ENCODE measurements at places on chromosomes 7 and 10.
A peak's percentile ranks its signal among the peaks of the same experiment; 100 is the strongest.

DNA sequence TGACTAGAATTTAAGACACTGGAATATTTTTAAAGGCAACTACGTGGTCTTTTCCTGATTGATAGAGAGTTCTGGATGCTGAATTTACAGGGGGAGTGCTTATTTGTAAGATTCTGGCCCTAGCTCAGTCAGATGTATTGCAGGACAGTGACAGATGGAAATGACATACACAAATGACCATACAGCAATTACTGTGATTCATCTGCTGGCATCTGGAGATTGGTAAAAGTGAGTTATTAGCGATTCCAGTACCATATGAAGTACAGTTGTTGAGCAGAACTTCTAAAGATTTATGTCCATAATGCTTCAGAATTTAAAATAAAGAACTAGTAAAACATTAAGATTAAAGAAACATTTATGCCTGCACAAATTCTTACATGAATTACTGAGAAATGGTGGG lies 243.2 kb downstream of the CRPPA start:
- no peak for DNase-seq

- no peak for DNase-seq
These were observed 56.5 kb upstream of the ORC5 start for GRCh38 chr7:104264285-104264684.

- no peak for DNase-seq
These were observed 901.1 kb upstream of the POT1 start for GRCh38 chr7:125830743-125831142.

DNA sequence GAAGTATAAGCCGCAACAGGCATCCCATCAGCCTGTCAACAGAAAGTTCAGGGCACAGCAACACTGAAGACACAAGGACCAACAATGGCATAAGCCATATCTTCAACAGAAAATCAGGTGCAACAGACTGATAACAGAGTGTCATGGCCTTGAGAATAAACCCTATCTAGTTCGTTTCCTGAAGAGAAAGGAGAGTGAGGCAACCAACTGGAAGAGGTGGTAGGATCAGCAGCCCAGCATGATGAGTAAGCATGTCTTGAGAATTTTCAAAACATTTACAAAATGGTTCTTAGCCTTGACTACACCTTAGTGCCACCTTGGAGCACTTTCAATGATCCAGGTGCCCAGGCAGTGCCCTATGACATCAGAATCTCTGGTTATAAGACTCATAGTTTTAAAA lies 290.2 kb upstream of the SEMA3C start:
- no peak for DNase-seq

GRCh38 chr7:50556247-50556991 lies 8.8 kb downstream of the DDC start:
- DNase-seq = no peak

- DNase-seq = no peak
These were observed 68.2 kb upstream of the RPA3 start for GRCh38 chr7:7786595-7786994.

GRCh38 chr7:131557652-131558385 lies 1.4 kb upstream of the PODXL start:
- no peak for DNase-seq

DNA sequence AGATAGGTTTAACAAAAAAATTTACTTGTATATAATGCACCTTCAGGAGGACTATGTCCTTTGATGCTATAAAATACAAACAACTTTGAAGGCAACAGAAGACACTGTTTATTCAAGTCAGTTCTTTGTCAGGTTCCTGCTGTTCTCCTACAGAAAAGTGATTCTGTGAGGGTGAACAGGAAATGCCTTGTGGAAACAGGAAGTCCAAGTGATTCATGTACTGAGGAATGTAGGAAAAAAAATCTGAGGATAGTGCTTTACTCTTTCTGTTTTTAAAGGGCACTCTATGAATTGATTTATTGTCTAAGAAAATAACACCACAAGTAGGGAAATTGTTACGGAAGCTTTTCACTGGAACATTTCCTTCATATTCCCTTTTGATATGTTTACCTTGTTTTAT lies 171.9 kb downstream of the HDAC9 start:
- DNase-seq = no peak

GRCh38 chr7:91326516-91327199 lies 62.4 kb downstream of the FZD1 start:
- no peak for DNase-seq

DNA sequence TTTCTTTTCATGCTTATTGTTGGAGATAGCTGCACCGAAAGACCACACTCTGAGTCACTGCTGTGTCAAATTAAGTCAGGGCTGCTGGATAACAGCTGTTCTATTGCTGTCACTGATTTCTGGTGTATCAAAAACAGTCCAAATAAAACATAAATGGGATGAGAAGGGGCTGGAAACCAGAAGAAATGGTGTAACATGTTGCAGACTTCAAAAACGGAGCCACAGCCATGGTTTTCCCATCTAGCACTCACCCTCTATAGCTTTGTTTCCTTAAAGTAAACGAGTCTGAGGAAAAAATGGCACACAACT lies 103.3 kb upstream of the DIP2C start:
- no peak for DNase-seq

- DNase-seq = no peak
These were observed 824.1 kb upstream of the IGFBP3 start for GRCh38 chr7:46744957-46745706.

- DNase-seq = no peak
These were observed 559.9 kb downstream of the SDK1 start for GRCh38 chr7:3860932-3861331.

DNA sequence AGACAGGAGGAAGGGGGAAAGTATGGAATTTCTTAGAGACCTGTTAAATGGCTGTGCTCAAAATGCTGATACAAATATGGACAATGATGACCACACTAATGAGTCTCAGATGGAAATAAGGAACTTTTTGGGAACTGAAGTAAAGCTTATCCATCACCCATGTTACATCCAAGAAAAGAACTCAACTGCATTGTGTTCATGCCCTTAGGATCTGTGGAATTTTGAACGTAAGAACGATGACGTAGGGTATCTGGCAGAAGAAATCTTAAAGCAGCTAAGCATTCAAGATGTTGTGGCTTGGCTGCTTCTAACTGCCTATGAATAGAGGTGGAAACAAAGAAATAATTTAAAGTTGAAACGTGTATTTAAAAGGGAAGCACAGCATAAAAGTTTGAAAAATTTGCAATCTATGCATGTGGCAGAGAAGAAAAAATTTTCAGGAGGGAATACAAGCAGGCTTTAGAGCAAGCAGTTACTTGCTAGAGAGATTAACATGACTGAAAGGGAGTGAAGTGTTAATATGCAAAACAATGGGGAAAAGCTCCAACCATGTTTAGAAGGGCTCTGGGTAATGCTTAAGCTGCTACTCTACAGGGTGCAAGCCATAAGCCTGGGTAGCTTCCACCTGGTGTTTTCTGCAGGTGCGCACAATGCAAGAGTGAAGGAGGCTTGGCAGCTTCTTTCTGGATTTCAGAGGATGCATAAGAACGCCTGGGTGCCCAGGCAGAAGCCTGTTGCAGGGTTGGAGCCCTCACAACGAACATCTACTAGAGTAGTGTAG lies 499.7 kb upstream of the SEMA3D start:
- DNase-seq = no peak

- no peak for DNase-seq
These were observed 82.7 kb upstream of the SAMD8 start for GRCh38 chr10:75028748-75029147.

GRCh38 chr10:58477122-58477521 lies 35.5 kb upstream of the BICC1 start:
- no peak for DNase-seq

- DNase-seq = no peak
These were observed 262.8 kb upstream of the KLF14 start for GRCh38 chr7:130996833-130997231.

GRCh38 chr10:25758511-25758910 lies 175.5 kb upstream of the MYO3A start:
- no peak for DNase-seq

DNA sequence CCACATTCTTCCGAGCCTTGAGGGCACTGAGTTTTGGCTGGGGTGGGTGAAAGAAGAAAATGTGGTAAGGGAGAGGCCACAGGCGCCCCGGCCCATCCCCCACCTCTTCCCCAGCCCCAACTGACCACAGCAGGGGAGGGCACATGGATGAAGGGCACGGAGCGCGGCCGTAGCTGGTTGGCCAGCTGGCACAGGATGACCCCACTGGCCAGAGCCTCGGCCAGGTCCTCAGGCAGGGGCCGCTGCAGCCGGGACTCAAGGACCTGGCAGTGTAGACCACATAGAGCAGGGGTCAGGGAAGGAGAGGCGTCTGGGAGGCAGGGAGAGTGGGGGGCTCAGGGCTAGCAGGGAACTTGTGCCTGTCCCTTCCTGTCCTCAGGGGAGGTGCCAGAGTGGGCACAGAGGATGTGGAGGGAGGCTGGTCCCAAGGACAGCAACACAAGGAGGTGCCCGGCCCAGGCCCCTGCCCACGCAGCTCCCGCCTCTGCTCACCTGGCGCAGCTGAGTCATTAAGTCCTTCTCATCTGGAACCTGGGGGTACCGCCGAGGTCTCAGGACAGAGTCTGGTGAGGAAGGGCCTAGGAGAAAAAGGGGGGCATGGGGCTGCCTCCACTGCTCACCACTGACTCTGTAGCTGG lies 2.2 kb upstream of the SAP25 start:
- no peak for DNase-seq

- DNase-seq = peak; percentile 66
These were observed 9.3 kb upstream of the TSPAN14 start for GRCh38 chr10:80444646-80445319.

DNA sequence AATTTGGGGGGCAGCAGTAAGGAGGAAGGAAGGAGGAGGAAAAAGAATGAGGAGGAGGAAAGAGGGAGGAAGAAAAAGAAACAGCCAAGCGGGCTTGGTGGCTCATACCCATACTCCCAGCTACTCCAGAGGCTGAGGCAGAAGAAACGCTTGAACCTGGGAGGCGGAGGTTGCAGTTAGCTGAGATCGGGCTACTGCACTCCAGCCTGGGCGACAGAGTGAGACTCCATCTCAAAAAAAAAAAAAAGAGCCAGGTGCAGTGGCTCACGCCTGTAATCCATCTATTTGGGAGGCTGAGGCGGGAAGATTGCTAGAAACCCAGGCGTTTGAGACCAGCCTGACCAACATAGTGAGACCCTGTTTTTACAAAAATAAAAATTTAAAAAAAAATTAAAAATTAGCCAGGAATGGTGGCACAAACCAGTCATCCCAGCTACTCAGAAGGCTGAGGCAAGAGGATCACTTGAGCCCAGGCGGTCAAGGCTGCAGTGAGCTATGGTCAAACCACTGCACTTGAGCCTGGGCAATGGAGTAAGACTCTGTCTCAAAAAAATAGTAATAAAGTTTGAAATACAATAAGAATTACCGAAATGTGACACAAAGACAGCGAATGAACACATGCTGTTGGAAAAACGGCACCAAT lies 14.1 kb upstream of the CRCP start:
- DNase-seq = no peak

DNA sequence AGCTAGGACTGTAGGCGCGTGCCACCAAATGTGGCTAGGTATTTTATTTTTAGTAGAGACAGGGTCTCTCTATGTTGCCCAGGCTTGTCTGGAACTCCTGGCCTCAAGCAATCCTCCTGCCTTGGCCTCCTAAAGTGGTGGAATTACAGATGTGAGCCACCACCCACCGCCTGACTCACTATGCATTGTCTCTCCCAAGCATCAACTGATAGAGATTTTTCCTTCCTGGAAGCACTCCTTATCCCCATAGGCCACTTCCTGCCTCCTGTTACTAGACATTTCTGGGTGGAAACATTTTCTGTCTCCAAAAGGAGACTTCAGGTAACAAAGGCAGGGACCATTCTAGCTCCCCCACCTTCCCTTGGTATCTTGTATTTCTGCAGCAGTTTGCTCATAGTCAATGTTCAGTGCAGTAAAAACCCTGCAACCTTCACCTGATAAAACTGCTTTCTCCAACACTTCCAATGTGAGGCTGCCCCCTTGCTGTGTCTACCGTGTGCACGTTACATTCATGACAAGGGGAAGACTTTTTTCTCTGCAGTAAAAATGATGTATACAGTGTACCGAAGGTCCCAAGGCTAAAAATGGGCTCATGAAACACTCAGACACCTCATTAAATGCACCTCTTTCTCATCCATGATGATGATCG lies 84.9 kb downstream of the NHLRC2 start:
- no peak for DNase-seq

GRCh38 chr10:15606377-15606776 lies 113.3 kb downstream of the ITGA8 start:
- DNase-seq = no peak

DNA sequence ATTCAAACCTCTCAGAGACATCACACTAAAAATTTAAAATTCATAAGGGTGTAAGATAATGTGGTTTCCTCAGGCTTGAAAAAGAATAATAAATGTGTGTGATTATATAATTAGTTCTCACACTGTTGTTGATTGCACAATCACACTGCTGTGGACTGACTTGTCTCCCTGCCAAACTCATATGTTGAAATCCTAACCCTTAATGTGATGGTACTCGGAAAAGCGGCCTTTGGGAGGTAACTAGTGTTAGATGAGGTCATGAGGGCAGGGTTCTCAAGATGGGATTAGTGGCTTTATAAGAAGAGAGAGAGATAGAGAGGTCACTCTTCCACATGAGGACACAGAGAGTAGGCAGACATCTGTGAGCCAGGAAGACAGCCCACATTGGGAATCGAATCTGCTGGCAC lies 128.5 kb upstream of the COL1A2 start:
- DNase-seq = no peak

DNA sequence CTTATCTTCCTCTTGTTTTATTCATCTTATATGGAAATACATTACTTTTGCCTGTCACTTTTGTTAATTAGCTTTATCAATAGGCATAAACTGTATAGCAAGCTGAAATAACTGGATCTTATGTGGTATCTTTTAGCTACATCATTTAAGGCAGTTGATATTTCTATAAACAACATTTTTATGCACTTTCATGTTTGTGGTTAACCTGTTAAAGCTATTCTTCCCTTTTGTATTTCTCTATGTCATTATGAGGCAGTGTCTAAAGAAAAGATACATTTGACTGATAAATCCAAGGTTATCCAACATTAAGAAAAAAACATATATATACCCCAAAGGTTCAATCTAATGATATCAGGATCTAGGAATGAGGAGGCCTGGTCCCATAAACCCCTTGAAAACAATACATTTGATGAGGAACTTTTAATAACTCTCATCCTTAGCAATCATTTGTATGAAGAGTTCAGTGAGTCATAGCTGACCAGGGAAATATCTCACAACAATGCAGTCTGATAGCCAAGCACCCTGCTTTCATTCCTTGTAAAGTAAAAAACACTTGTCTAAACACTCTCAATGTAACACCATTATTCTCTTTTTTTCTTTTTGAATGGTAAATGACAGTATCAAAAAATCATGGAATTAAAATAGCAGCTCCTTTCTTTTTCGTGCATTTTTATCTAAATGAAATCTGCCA lies 300.9 kb downstream of the NEBL start:
- no peak for DNase-seq

GRCh38 chr10:12529976-12530375 lies 180.6 kb downstream of the CAMK1D start:
- DNase-seq = no peak

GRCh38 chr10:62582804-62583208 lies 208.6 kb downstream of the ZNF365 start:
- DNase-seq = no peak
